ENCODE measurements at places on chromosomes 2 and 18.

GRCh38 chr2:207417301-207417718 is 112.5 kb upstream of the CREB1 start:
- no peak for DNase-seq

GRCh38 chr2:161044095-161044865 is 115.9 kb upstream of the TANK start:
- DNase-seq = no peak

GRCh38 chr2:181857483-181857882 is 34.0 kb upstream of the ITPRID2 start:
- no peak for DNase-seq

- no peak for DNase-seq
Measured at GRCh38 chr18:59802031-59802430, 97.8 kb upstream of the PMAIP1 start.

DNA sequence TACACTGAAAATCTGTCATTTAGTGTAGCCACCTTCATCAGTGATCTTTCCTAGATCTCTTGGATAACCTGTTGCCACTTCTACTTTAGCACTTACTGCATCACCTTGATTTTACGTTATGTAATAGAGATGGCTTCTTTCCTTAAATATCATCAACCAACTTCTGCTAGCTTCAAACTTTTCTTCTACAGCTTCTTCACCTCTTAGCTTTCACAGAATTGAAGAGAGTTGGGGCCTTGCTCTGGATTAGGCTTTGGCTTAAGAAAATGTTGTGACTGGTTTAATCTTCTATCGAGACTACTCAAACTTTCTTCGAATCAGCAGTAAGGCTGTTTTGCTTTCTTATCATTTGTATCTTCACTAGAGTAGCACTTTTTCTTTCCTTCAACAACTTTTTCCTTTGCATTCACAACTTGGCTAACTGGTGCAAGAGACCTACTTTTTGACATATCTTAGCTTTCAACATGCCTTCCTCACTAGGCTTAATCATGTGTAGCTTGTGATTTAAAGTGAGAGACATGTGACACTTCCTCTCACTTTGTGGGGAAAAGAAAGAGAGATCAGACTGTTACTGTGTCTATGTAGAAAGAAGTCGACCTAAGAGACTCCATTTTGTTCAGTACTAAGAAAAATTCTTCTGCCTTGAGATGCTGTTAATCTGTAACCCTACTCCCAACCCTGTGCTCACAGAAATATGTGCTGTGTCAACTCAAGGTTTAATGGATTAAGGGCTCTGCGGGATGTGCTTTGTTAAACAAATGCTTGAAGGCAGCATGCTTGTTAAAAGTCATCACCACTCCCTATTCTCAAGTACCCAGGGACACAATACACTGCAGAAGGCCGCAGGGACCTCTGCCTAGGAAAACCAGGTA is 99.6 kb downstream of the ATL2 start:
- no peak for DNase-seq

- no peak for DNase-seq
Measured at GRCh38 chr2:164911832-164912231, 43.5 kb downstream of the SLC38A11 start.

- peak; percentile 88 for DNase-seq
Measured at GRCh38 chr18:47150029-47150823, at the start of gene HDHD2. Gene HDHD2 (minus strand): TSS chr18:47150500. CDS start chr18:47136439, 14,061 bp downstream.

DNA sequence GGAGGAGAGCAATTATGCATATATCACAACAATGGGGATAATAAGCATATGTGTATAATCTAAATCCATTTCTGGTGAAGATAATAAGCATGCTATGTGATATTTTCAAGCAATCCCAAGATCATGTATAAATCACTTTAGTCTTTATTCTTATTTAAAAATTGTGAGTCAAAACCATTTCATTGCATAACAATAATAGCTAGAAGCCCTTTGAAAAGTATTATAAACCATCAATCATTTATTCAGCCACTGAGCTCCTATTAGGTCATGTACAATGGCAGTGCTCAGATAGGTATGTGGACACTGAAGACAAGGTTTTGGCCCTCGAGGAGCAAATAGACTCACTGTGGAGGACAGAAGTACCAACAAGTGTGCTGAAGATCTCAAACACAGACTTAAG is 113.1 kb downstream of the CDCA7 start:
- DNase-seq = no peak

DNA sequence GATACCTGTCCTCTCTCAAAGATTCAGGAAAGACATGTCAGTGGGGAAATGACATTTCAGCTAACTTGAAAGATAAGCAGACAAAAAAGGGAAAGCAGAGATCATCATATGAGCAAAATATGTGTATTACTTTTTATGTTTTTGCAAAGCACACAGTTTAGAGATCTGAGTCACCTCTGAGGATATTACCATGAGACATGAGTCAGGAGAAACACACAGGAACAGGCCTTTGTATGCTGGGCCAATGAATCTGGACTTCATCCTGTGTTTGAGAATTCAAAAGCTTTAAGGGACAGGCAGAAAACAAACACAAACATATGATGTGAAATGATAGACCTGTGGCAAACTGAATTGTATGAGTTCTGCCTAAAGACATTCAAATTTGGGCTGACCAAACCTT is 306.0 kb upstream of the EPC2 start:
- DNase-seq = no peak

DNA sequence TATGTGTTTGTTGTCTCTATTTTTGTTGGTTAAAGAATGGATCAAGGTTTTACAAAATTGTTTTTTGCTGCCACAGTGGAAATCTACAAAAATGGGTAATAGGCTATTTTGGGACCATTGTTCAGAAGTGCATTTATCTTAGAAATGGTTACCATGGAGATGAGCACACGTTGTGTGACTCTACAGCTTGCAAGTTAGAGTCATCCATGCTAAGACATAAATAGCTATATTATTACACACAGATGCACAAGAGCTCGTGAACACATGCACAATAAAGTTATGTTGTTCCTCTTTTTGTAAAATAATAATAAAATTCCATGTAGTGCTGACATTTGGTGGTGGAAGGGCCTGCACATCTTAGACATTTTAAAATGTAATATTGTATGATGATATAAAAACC is 15.5 kb upstream of the DUSP19 start:
- no peak for DNase-seq

DNA sequence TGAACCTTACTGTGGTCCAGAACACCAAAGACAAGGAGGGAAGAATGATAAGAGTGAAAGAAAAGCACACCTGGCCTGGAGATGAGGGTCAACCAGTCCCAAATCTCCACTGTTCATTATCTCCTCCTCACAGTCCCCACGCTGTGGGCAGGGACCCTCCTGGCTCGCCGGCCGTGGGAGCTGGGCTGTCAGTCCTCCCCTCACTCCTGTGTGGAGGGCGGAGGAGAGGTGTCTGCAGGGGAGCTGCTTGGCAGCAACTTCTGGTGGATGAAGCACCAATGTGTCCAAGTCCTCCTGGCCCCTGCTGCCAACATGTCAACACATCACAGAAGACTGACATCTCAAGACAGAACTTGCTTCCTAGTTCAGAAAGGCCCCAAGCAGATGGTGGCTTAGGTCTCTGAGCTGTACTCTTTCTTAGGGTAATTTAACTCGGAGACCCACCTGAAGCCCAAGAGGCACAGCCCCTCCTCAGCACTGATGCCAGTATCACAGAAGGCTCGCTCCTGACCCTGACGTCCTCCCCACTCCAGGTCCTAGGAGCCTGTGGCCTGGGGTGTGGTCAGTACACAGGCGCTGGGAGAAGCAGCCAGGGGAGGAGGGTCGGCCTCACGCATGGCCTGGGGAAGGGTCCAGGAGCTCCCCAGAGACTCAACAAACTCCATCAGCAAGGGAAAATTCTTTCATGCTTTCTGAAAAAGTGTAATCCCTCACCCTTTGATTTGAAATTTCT is 54.5 kb downstream of the PARD6G start:
- no peak for DNase-seq

Measured in activated CD4-positive, alpha-beta T cell treated with anti-CD3 and anti-CD28 coated beads for 36 hours (primary cell).